ENCODE measurements at places on chromosomes 2 and 18. TPM values are rescaled to one million over a fixed set of nuclear protein-coding genes. Genes with fewer than 3 reads are reported as not detected.

The C2orf78 gene
- total RNA-seq: 0.06 TPM

The TMEM178A gene
- total RNA-seq: 19.2 TPM

The NAGK gene
- 18.4 TPM for total RNA-seq

The ARMC9 gene
- total RNA-seq: 45.8 TPM

The TTR gene
- total RNA-seq: not detected

The CDH19 gene
- not detected for total RNA-seq

The M1AP gene
- total RNA-seq: 3.7 TPM

The AQP12A gene
- total RNA-seq: not detected

The RSAD2 gene
- total RNA-seq: not detected

The AKAIN1 gene
- not detected for total RNA-seq

The ANO7 gene
- total RNA-seq: 1.8 TPM

DNA sequence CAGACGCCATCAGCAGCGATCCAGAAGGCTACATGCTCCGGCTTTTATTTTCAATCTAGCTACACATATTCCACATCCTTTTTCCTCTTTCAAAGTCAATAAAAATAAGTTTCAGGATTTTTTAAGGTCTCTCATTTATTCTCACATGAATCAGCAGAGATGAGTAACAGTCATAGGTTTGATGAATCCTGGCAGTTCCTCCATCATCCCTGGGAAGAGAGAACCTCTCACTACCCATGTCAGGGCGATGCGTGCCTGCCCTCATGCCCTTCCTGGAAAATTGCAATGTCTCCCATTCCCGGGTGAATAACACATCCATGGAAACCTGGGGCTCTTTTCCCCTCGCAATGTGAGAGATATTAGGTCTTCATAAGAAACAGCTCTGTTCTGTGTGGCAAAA is 301.1 kb upstream of the SMIM21 start:
- H3K36me3 ChIP-seq: no peaks in the 10 kb centered on the region

GRCh38 chr2:68943581-68944568 is 8.8 kb downstream of the GKN2 start:
- DNase-seq: peak; percentile 81
- H3K4me1 ChIP-seq: peaks cover 10% of the 10 kb centered on the region
- H3K27me3 ChIP-seq: no peaks in the 10 kb centered on the region
- H3K36me3 ChIP-seq: no peaks in the 10 kb centered on the region

DNA sequence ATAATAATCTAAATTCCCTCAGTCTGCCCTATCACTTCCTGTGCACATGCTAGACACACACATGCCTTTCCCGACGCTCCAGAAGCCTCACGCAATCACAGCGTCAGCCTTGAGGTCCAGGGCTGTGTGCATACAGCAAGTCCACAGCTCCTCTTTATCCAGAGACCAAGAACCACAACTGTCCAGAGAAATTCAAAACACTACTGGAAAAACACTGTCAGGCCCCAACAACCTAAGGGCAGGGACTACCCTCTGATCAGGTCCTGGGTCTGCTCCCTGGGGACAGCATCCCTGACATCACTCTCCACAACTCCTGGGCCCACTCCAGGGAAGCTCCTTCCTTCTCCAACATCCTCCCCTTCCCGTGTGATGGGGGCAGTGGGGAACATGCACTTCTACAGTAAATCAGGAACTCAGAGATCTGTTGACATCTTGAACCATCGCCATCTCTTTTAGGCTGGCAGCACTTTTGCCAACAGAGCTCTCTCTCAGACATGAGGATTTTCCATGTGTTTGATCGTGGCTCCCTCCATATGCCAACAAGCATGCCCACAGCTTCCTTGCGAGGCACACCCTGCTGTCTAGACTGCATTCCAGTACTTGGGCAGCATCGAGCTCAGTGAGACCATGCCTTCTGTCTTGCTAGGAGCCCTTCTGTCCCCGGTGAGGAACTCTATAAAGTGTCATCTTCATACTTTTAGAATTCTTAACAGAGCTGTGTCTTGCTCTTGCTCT is 15.4 kb downstream of the TEX51 start:
- no peaks in the 10 kb centered on the region for H3K36me3 ChIP-seq
- no peaks in the 10 kb centered on the region for H3K4me1 ChIP-seq
- H3K27ac ChIP-seq: no peak overlapping the region

- H3K27me3 ChIP-seq: no peaks in the 10 kb centered on the region
- H3K4me3 ChIP-seq: no peak overlapping the region
- H3K36me3 ChIP-seq: no peaks in the 10 kb centered on the region
Observed at GRCh38 chr2:80592106-80592505, 287.6 kb upstream of the LRRTM1 start.

GRCh38 chr18:70296289-70296688 is 7.4 kb downstream of the SOCS6 start:
- no peaks in the 10 kb centered on the region for H3K36me3 ChIP-seq
- no peaks in the 10 kb centered on the region for H3K27me3 ChIP-seq
- no peak overlapping the region for H3K4me3 ChIP-seq
- H3K27ac ChIP-seq: no peak overlapping the region
- DNase-seq: peak; percentile 20
- peaks cover 34% of the 10 kb centered on the region for H3K4me1 ChIP-seq

DNA sequence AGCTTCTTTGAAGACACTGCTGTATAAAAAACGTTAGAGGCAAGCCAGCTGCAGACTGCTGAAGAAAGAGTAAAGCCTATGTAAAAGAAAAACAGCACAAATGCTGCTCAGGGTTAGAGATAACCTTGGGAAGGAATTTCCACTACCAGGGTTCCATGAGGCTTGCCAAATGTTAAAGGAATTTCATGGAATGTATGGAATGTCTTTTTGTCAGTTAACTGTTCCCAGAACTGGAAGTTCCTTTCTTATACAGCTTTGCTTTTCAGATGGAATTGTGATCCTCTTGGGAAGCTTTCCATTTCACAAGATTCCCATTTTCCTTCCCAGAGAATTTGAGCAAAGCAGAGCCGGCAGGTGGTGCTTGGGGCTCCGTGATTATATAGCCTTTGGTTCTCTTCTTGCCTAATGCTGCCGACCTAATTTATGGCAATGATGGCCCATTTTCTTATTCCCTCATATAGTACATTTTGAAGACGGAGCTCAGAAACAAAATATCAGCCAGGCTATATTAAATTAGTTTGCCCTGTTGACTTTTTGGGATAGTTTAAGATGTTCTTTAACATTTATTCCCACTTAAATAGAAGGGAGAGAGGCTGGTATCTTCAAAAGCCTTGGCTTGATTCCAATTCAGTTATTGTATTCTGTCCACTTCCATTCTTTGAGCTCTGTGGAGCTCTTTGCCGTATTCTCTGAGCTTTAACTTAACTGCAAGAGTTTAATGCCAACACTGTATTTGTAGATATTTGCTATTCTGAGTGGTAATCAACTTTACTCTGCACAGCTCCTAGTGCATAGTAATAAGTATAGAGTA is 162.3 kb downstream of the PHLPP1 start:
- peaks cover 36% of the 10 kb centered on the region for H3K4me1 ChIP-seq
- peak overlapping the region; percentile 98 for H3K27ac ChIP-seq
- peak; percentile 81 for DNase-seq
- H3K36me3 ChIP-seq: no peaks in the 10 kb centered on the region
- peak overlapping the region; percentile 25 for H3K4me3 ChIP-seq
- no peaks in the 10 kb centered on the region for H3K27me3 ChIP-seq

GRCh38 chr2:215461836-215462532 is 26.1 kb upstream of the FN1 start:
- no peaks in the 10 kb centered on the region for H3K36me3 ChIP-seq
- no peak overlapping the region for H3K4me3 ChIP-seq
- no peak overlapping the region for H3K27ac ChIP-seq
- H3K4me1 ChIP-seq: no peaks in the 10 kb centered on the region

- no peaks in the 10 kb centered on the region for H3K36me3 ChIP-seq
- H3K4me3 ChIP-seq: no peak overlapping the region
- H3K27ac ChIP-seq: no peak overlapping the region
- no peak for DNase-seq
Observed at GRCh38 chr2:106965611-106966010, 79.6 kb upstream of the ST6GAL2 start.

GRCh38 chr2:19868701-19869580 is 32.8 kb downstream of the TTC32 start:
- no peak overlapping the region for H3K27ac ChIP-seq
- peaks cover 40% of the 10 kb centered on the region for H3K27me3 ChIP-seq
- H3K36me3 ChIP-seq: no peaks in the 10 kb centered on the region
- peak overlapping the region; percentile 51 for H3K4me3 ChIP-seq
- DNase-seq: peak; percentile 62
- no peaks in the 10 kb centered on the region for H3K4me1 ChIP-seq

DNA sequence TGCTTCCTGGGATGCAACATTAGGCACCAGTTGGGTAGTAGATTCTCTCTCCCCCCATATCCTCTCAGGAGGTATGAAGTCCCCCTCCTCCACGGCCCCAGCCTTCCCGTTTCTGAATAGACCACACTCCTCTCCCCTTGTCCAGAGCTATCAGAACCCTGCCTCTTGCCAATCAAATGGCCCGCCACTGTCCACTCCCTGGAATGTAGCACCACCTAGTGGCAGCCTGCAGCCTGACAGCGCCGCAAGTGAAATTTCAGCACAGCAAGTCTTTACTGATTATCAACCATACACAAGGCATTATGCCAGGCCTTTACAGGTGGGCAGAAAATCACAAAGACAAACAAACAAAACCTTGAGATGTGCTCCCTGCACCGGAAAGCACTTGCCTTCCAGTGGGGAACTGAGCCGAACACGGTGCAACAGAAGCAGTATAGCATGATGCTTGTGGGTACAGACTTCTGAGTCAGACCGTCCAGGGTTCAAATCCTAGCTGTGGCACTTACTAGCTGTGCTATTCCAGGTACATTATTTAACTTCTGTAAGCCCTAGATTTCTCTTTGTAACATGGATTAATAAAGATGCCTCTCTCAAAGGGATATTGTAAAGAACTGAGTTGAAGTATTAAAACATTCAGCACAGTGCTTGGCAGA is 174.0 kb downstream of the SMAD2 start:
- no peaks in the 10 kb centered on the region for H3K36me3 ChIP-seq
- H3K27ac ChIP-seq: no peak overlapping the region
- H3K4me3 ChIP-seq: no peak overlapping the region
- H3K27me3 ChIP-seq: no peaks in the 10 kb centered on the region
- peak; percentile 83 for DNase-seq
- H3K4me1 ChIP-seq: no peaks in the 10 kb centered on the region

- no peak overlapping the region for H3K4me3 ChIP-seq
- no peaks in the 10 kb centered on the region for H3K4me1 ChIP-seq
- no peaks in the 10 kb centered on the region for H3K27me3 ChIP-seq
- DNase-seq: no peak
- no peaks in the 10 kb centered on the region for H3K36me3 ChIP-seq
Observed at GRCh38 chr2:40286721-40287120, 165.2 kb downstream of the SLC8A1 start.

DNA sequence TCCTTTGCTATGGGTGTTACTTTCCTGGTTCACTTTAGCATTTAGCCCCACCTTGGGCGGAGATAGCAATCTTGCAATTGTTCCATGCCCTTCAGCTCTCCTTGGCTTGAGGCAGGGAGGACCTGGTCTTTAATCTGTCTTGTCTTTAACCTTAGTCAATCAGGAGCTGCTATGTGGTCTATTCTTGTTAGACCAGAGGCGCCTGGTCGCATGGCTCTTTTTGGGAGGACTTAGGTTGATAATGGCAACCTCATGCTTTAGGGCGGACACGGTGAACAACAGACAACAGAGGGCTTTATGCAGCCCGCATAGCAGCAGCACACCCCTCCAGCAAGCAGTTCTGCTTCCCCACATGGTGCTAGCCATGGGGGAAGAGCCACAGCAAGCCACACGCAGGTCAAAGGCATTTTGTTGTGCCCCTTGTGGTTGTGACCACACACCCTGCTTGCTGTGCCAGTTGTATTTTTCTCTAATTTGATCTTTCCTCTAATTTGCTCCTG is 17.7 kb upstream of the ZDBF2 start:
- peaks cover 30% of the 10 kb centered on the region for H3K4me1 ChIP-seq
- no peak overlapping the region for H3K4me3 ChIP-seq
- no peak overlapping the region for H3K27ac ChIP-seq
- DNase-seq: peak; percentile 50

- no peak overlapping the region for H3K4me3 ChIP-seq
- H3K27ac ChIP-seq: no peak overlapping the region
- H3K27me3 ChIP-seq: peaks cover 6% of the 10 kb centered on the region
- no peaks in the 10 kb centered on the region for H3K4me1 ChIP-seq
- no peak for DNase-seq
Observed at GRCh38 chr2:85734015-85734414, 19.8 kb upstream of the ATOH8 start.

GRCh38 chr2:25227576-25227975 is 59.2 kb upstream of the POMC start:
- H3K36me3 ChIP-seq: no peaks in the 10 kb centered on the region
- DNase-seq: peak; percentile 34
- H3K4me3 ChIP-seq: no peak overlapping the region
- H3K4me1 ChIP-seq: peaks cover 10% of the 10 kb centered on the region

DNA sequence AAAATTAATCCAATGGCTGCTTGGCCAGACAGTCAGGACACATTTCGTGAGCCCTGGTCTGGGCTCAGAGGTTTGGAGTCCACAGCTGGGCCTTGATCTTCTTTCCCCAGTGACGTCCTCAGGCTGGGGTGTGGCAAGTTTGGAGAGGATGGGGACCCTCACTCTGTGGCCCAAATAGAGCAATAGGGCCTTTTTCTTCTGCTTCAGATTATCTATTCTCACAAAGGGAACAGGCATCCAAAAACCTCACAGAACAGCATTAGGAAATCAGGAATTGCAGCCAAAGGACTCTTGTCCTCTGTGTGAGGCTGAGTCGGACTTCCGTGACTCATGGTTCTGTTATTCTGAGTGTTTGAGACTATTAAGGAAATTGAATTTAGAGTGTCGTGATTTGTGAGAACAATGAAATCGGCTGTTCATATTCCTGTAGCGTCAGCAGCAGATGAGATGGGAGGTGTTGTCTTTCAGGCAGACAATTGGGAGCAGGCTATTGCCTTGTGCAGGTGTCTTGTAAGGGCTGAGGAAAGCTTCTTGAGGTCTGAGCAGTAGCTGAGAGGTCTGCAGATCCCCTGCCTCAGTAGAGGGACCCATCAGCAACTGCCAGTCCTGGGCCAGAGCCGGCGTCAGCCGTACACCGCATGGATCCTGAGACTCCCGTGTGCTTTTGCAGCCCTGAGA is 113.8 kb downstream of the SH3RF3 start:
- no peak overlapping the region for H3K27ac ChIP-seq
- H3K27me3 ChIP-seq: no peaks in the 10 kb centered on the region
- no peaks in the 10 kb centered on the region for H3K4me1 ChIP-seq
- no peak overlapping the region for H3K4me3 ChIP-seq
